ENCODE measurements at places on chromosomes 4 and X.

DNA sequence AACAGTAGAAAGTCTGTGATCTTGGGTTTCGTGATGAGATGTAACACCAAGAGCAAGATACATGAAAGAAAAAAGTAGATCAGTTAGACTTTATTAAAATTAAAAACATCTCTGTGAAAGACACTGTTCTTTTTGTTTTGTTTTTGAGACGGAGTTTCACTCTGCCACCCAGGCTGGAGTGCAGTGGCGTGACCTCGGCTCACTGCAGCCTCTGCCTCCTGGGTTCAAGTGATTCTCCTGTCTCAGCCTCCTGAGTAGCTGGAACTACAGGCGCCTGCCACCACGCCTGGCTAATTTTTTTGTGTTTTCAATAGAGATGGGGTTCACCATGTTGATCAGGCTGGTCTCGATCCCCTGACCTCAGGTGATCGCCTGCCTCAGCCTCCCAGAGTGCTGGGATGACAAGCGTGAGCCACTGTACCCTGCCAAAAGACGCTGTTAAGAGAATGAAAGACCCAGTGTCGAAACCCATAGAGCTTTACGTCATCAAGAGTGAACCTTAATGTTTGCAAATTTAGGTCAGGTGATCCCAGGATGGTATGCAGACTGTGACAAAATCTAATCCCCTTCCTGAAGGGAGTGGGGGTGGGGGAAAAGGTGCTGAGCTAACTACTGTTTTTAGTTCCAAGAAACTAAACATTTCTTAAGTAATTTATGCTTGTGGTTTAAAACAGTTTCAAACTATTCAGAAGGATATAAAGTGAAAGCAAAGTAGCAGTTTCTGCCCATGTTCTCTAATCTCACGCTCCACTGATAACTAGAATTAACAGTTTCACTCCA, 8.0 kb downstream of the OFD1 start:
- peak; percentile 49 for DNase-seq

GRCh38 chr4:25913056-25913850, 767 bp upstream of the SMIM20 start:
- DNase-seq = peak; percentile 39

GRCh38 chr4:147409350-147409749, 71.5 kb upstream of the EDNRA start:
- DNase-seq = no peak

DNA sequence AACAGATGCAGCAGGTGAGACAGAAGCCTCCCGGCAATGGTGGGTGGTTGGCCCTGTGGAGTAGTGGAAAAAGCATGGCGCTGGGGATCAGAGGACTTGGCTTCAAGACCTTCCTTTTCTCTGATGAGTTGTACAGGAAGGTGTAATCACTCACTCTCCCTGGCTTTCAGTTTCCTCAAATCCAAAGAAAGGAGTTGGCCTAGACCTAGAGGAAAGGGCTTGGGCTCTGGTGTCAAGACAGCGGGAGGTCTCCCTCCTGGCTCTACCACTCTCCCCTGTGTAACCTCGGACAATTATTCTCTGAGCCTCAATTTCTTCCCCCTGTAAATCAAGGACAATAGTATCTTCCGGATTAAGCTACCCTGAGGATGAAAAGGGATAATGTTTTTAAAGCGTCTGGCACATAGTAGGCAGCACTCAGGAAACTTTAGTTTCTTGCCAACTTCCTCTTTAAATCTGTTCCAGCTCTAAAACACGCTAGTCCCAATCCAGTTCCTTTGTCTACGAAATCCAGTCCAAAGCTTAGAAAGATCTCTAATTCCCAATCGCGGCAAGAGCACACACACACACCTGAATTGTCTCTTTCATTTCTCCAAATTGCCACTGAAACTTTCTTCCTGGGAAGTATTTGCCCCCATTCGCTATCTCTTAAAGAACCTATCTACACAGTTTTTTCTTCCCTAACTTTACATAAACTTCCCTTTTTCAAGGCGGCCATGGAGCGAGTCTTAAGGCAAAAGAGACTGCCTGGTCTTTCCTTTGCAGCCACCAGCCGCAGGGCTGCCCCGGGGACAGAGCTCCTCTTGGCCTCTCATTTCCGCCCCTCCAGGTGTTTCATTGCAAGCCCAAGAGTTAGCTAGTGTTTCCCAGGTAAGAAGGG, 29.9 kb upstream of the GPC4 start:
- no peak for DNase-seq

- DNase-seq = no peak
Measured at GRCh38 chr4:157221895-157222770, 1.6 kb downstream of the GRIA2 start.

GRCh38 chrX:37786624-37787422, 7.0 kb downstream of the CYBB start:
- no peak for DNase-seq

Measured in activated T-cell treated with anti-CD3 and anti-CD28 coated beads, Interleukin-2, amount 50 U/mL, for 72 hours (primary cell).